ENCODE measurements at places on chromosomes 5 and 9.

GRCh38 chr9:71895117-71895516, 15.9 kb downstream of the ABHD17B start:
- DNase-seq: no peak

DNA sequence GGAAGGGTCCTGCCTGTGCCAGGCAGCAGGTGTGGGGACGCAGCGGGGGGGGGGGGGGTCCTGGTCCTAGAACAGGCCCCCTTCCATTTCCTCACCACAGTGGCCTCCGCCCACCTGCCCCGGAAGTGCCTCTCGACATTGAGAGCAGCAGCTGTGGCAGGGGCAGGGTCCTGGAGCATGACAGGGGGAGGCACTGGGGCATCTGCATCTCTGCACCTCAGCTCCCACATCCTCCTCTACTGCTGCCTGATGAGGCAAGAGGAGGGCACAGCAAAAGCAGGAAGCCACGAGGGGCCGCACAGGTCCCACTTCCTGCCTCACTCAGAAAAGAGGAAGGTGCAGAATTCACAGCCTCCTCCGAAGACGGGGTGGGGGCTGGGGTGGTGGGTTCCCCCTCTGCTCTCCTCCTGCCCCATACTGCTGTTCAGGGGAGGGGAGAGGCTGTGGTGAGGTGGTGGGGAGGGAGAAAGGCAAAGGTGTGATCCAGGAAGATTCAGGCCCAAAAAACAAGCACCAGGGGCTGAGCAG, 14.8 kb downstream of the AKNA start:
- peak; percentile 88 for DNase-seq

GRCh38 chr5:38451074-38451725, 105.2 kb downstream of the LIFR start:
- DNase-seq: no peak

DNA sequence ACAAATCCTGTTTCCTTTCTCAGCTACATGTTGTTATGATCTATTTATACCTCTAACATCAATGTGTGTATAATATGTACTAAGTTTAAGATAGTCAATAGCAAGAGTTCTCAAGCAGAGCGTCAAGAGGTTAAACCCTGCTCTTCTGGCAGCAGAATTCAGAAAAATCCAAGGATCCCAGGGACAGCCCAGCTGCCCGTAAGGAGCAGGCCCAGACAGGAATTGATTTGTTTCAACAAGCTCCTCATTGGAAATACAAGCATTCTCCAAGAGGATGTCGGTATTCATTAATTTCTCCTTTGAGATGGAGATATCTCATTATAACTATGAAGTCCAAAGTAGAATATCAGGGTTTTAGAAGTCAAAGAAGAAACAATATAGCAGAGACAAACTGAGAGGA, 14.9 kb downstream of the EFNA5 start:
- no peak for DNase-seq

- DNase-seq: no peak
Measured at GRCh38 chr5:1901061-1901460, 18.3 kb upstream of the IRX4 start.

- DNase-seq: no peak
Measured at GRCh38 chr5:159605585-159605984, 275.3 kb upstream of the IL12B start.

- no peak for DNase-seq
Measured at GRCh38 chr9:70257991-70258691, 637 bp upstream of the SMC5 start.

DNA sequence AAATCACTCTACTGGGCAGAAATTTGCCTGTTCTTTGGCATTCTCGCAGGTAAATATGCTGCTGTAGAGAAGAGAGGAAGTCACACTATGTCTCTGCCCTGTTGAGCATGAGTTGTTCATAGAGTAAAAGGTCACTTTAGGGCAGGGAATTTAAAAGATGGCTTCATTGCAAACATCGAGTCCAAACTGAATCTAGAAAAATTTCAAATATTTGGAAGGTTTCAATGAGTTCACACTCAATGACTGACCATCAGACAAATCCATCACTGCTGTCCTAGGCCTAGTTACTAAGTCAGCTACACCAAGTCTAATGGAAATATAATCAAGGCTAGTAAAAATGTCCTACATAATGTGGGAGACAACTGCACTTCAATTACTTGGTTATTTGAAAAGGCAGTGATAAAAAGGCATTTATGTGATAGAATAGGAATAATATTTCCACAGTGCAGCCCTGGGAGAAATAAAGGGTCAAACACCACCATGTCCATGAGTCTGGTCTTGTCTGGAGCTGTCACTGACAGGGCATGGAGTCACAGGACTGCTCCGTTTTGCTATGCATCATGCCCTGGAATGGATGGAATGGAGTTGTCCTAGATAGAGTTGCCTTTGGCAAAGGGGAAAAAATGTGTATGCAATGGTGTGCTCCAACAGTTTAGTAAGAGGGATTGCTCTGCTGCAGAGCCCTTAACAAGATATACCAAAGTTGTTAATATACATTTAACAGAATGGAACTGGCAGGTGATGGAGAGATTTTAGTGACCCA, 218.5 kb upstream of the DAPK1 start:
- DNase-seq: no peak

- DNase-seq: no peak
Measured at GRCh38 chr5:114473541-114473940, 111.7 kb downstream of the KCNN2 start.

GRCh38 chr9:19232823-19233194, 2.3 kb downstream of the DENND4C start:
- DNase-seq: no peak

DNA sequence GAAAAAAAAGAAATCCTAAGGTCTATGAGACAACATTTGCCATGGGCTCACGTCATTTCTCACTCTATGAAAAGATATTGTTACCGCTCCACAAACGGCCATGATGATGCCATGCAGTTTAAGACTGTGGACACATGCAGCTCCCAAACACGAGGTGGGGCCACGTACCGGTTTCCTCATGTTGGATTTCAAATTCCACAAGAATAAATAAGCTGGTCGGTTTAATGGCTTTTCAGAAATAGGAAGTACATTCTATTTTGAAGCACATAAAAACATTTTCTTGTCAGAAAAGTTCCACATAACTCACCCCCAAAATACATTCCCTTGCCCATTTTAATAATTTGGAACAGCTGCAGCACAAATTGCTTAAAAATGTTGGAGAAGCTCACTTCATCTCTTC, 130.6 kb downstream of the MYO10 start:
- DNase-seq: no peak

DNA sequence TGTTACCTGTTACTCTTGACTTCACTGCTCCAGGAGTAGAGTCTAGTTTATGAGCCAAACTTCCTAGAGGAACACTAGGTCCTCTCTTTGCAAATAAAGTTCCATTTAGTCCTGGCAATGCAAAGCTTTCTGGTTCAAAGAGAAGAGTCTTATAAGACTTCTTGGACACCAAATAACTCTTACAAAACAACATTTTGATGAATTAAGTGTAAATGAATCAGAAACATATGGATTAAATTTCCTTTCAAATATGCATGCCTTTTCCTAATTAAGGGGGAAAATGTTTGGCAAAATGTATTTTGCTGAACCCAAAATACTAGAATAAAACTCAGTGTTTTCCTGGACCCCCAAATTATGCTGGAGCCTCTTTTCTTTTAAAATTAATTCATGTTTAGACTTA, 388.0 kb downstream of the FGF10 start:
- DNase-seq: no peak

DNA sequence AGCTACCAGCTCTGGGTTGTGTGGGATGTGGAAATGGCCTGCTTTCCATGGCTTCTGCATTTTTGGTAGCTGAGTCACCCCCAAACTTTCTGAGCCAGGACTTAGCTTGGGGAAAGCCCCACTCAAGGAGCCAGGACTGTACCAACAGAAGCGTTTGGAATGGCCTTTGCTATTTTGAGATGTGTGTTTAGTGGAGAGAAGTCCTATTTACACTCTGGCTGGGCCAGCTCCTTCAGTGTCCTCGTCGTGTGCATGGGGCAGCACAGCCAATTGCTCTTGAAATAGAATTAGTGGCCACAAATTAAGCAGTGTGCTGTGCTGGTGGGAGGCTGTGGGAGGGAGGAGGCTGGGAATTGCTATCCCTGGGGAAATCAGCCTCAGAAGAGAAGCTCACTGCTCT, 51.6 kb downstream of the ENTREP1 start:
- DNase-seq: no peak

- peak; percentile 31 for DNase-seq
Measured at GRCh38 chr5:127875235-127876021, 172.2 kb downstream of the CCDC192 start.

GRCh38 chr9:33162721-33163311, 4.3 kb downstream of the B4GALT1 start:
- DNase-seq: no peak

- DNase-seq: peak; percentile 6
Measured at GRCh38 chr5:169805527-169805934, 168.5 kb downstream of the DOCK2 start.

DNA sequence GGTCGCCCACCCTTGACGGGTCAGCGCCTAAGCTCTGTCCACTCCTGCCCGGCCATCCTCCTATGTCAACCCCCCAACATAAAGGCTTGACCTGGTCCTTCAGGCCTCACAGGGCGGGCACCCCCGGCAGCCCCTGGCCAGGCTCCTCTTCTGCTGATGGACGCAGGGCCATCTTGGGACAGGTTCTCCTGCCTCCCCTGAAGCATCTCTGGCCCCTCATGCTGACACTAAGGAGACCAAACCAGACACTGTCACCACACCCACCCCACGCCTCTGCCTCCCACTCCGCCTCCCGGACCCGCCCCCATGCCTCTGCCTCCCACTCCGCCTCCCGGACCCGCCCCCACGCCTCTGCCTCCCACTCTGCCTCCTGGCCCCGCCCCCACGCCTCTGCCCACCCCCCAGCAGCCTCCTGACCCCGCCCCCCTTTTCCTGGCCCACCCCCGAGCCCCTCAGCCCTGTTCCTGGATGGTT, 6.8 kb downstream of the OBP2A start:
- DNase-seq: no peak

GRCh38 chr9:4902135-4902475, 83.0 kb upstream of the JAK2 start:
- DNase-seq: no peak

DNA sequence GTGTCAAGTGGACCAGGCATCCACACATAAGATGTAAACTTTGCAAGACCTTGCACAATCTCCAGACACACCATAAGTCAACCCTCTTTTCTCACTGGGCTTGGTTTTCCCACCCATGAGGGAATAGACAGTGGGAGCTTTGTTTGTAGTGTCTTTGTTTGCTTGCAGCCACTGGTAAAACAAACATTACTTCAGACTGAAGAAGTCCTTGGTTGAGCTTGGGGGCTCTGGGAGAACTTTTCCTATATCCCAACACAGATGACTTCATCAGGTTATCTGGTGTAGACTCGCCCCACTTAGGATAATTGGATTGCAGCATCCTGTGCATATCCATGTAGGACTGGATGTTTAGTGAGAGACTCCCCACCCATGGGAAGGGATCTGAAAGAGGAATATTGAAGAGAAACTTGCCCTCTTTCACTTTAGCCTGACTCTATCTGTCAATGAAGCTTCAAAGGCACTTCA, 11.5 kb upstream of the ADGRV1 start:
- DNase-seq: no peak

GRCh38 chr5:154372661-154373060, 73.1 kb upstream of the SAP30L start:
- no peak for DNase-seq

- DNase-seq: no peak
Measured at GRCh38 chr9:8857068-8857925, 1057.7 kb upstream of the DMAC1 start.

DNA sequence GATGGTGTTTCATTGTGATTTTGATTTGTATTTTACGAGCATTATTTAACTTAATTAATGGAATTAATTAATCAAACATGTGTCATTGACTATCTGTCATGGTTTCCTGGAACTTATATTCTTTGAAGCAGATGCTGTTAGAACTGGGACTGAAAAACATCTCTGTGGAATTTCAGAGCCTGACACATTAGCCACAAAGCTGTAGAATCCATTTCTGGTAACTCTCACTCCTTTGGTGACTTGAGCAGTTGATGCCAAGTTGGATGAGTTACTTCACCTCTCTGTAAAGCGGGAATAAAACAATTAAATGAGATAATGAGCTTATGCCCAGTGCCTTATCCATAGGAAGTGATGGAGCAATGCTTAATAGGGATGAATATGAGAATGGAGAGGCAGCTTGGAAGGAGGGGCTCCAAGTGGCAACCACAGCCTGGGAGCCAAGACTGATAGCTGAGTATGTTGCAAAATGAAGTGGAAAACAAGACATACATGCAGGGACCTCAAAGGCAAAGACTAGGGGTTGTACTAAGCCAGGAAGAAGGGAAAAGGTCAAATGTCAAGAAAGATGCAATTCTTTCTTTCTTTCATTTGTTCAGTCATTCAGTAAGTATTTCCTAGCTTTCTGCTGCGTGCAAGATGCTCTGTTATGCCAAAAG, 23.1 kb upstream of the ADRA1B start:
- DNase-seq: no peak

All from CD4-positive, alpha-beta T cell treated with Interleukin-12 subunit alpha and Interleukin-12 subunit beta, for 1 hour (primary cell).